ENCODE measurements at places on chromosomes 7 and 10.

GRCh38 chr10:132415956-132416355, 19.0 kb downstream of the PWWP2B start:
- no peak for DNase-seq

- DNase-seq, result no peak
Measured at GRCh38 chr7:85287106-85287825, 100.4 kb upstream of the SEMA3D start.

- no peak for DNase-seq
Measured at GRCh38 chr7:55588379-55588699, 16.0 kb upstream of the VOPP1 start.

- DNase-seq, result no peak
Measured at GRCh38 chr10:117165538-117166417, 27.7 kb upstream of the VAX1 start.

DNA sequence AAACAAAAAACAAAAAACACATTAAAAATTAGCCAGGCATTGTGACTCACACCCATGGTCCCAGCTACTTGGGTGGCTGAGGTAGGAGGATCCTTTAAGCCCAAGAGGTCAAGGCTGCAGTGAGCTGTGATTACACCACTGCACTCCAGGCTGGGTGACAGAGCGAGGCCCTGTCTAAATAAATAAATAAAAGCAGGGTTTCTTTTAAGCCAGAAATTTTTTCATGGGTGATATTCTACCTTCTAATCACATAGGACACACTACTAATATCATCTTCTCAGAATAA, 14.2 kb upstream of the SVIL start:
- DNase-seq, result no peak

- no peak for DNase-seq
Measured at GRCh38 chr10:26706206-26706605, 8.7 kb downstream of the PDSS1 start.

DNA sequence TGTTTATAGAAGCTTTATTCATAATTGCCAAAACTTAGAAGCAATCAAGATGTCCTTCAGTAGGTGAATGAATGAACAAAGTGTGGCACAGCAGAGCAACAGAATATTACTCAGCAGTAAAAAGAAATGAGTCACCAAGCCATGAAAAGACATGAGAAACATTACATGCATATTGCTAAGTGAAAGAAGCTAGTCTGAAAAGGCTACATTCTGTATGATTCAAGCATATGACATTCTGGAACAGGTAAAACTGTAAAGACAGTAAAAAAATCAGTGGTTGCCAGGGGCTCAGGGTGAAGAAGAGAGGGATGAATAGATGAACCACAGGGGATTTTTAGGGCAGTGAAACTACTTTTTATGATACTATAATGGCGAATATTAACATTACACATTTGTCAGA, 80.9 kb upstream of the APBB1IP start:
- no peak for DNase-seq

- no peak for DNase-seq
Measured at GRCh38 chr7:130207642-130208041, at the start of gene SSMEM1. Gene SSMEM1 (plus strand): TSS chr7:130207860. CDS start chr7:130207911, 51 bp downstream.

GRCh38 chr10:65670087-65670486, 1255.7 kb upstream of the LRRTM3 start:
- DNase-seq, result no peak

Data from COR-L47 (cell line).